BJ (cell line): ENCODE measurements at places on chromosomes 1 and 21.

GRCh38 chr1:36803868-36804570 lies 230.3 kb downstream of the GRIK3 start:
- no peak for DNase-seq

GRCh38 chr1:93007941-93008577 lies 46.8 kb upstream of the DIPK1A start:
- DNase-seq, result no peak

- DNase-seq, result no peak
These were observed 1.6 kb downstream of the NRIP1 start for GRCh38 chr21:15063081-15063813.

DNA sequence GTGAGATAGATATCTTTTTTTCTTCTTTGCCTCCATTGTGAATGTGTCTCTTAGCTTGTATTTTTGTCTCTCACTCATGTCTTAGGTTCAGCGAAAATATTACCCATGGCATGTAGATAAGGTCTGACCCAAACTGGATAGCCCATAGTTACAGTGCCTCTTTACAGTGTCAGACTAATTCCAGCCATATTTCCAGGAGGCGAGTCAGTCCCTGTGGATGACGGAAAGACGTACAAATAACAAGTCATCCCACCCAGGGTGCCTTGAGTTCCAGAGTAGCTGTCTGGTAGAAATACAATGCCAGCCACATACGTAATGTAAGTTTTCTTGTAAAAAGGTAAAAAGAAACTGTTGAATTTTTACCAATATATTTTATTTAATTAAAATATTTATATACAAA lies 157.3 kb downstream of the ZNF281 start:
- no peak for DNase-seq

GRCh38 chr21:33391656-33392055 lies 11.6 kb upstream of the IFNGR2 start:
- no peak for DNase-seq

- no peak for DNase-seq
These were observed 59.4 kb upstream of the MPC2 start for GRCh38 chr1:167996266-167996665.
